ENCODE measurements at places on chromosomes 13 and 19. TPM values are rescaled to one million over a fixed set of nuclear protein-coding genes. Genes with fewer than 3 reads are reported as not detected.

The TLE2 gene
- 40.0 TPM for total RNA-seq

DNA sequence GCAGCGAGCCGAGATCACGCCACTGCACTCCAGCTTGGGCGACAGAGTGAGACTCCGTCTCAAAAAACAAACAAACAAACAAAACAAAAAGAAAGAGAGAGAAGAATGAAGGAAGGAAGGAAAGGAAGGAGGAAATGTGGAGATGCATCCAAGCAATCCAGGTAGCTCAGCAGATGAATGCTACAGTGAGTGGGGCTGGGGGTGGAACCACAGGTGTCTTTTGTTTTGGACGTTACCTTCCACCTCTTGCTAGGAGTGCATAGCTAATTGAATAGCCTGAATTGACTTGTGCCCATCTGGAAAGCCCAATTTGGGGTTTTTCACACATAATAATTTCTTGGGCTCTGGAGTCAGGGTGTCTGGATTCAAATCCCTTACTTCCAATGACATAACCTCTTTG is 66.0 kb upstream of the GTF3A start:
- no peak for DNase-seq

The TEAD2 gene
- 9.8 TPM for total RNA-seq

The PGLYRP1 gene
- total RNA-seq, result not detected

DNA sequence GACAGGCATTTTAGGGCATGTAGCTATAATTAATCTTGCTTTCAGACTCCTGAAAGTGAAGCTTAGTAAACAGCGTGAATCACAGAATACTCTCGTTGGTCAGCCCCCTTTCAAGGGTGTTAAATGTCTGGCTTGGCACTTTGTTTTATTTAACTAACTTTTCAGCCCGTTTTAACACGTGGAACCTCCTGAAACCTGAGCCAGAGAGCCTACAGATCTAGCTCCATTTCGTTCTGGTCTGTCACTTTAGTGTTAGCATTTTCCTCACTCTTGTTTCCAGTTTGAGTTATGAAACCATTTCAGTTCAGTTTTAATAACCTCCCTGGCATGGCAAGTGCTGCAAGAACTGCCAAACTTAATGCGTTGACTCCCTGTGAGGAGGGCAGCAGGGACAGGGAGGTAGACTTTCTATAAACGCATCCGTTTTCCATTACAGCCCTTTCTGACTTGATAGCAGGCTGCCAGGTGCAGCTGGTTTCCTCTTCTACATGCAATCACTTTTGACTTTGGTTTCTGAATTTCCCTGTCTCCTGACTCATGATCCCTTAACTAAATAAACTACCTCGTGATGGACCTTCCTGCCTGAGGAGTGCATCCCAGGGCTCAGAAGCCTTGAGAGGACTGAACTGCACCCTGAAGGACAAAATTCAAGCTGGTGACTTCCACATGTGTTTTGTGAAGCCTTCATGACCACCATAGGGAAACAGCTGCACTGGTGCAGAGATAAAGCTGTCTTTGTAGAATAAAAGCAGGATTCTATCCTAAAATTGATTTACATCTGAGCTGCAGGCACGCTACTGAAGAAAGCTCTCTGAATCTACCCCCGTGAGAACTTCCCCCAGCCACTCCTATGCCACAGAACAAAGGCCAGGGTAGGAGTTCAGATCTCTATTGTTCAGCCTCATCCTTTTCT is 192.6 kb downstream of the DLEU7 start:
- no peak for DNase-seq

GRCh38 chr19:35650581-35650980 is 2.5 kb downstream of the COX6B1 start:
- DNase-seq, result no peak

The SRRM5 gene
- 0.41 TPM for total RNA-seq

GRCh38 chr13:104798486-104798885 is 1732.3 kb upstream of the SLC10A2 start:
- no peak for DNase-seq

The AMH gene
- total RNA-seq, result 3.8 TPM

GRCh38 chr13:33353210-33353609 is 67.7 kb upstream of the STARD13 start:
- peak; percentile 41 for DNase-seq

DNA sequence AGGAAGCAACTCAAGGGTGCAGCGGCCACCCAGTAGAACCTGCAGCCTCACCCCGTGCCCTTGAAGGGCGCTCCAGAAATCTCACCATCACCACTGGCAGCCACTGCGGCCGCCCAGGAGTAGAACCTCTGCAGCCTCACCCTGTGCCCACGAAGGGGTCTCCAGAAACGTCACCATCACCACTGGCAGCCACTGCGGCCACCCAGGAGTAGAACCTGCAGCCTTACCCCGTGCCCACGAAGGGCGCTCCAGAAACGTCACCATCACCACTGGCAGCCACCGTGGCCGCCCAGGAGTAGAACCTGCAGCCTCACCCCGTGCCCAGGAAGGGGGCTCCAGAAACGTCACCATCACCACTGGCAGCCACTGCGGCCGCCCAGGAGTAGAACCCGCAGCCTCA is 336.0 kb downstream of the TEX29 start:
- no peak for DNase-seq

- DNase-seq, result no peak
Observed at GRCh38 chr19:47539747-47540311, 25.0 kb upstream of the NAPA start.

DNA sequence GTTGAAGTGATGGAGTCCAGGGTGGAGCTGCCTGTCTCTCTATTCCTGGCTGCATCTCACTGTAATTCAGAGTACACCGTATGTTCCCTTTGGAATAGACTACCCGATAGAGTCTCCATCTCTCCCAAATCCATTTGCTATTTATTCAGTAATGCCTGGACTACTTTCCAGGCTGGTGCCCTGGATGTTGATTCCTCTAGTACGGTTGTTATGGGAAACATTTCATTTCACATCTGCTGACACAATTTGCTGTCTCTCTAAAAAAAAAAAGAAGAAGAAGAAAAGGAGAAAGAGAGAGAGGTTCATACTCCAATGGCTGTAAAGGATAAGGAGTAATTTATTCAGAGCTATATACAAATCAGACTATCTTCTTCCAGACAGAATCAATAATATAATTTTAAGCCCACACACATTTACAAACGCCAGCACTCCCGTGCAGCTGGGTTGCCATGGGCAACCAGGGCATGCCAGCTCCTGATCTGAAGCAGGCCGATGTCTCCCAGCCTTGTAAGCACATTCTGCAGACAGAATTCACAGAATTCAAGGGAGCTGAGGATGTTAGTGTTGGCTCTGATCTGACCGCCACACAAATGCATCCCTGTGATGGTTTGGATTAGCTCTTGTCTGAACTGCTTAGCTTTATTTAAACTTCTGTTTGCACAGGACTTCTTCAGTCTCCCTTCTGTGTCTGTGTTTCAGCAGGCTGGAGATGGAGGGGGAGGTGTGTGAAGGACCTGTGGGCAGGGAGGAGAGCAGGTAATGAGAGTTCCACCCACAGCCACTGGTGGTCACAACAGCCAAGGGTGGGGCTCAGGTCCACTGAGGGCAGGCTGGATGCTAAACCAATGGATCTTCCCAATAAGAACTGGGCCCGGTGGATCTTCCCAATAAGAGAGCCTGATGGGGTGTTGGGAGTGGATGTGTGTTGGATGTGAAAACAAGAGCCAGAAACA is 66.0 kb downstream of the TEX26 start:
- DNase-seq, result no peak

- DNase-seq, result no peak
Observed at GRCh38 chr13:52125547-52125946, 3.3 kb downstream of the NEK5 start.

GRCh38 chr19:34057155-34057554 is 115.1 kb upstream of the LSM14A start:
- no peak for DNase-seq

The GPC6 gene
- total RNA-seq, result 2.7 TPM

- no peak for DNase-seq
Observed at GRCh38 chr19:33177417-33177979, 16.6 kb upstream of the LRP3 start.

The USHBP1 gene
- total RNA-seq, result 2.2 TPM

The SHISA7 gene
- not detected for total RNA-seq

DNA sequence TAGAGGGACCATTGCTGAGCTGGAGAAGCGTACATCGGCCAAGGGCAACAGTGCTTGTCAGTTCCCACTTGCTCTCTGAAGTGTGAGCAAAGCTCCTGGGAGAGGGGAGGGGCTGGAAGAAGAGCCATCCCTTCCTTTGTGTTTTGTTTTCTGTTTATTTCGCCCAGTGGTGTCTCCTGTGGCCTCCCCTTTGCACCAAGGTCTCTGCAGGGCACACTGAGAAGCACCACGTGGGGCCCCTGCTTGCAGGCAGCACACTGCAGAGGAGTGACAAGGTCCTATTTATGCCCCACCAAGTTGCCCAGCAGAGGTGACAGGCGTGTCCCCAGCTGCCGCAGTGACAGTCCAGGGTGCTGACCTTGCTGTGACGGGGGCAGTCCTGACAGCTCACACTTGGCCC is 24.0 kb downstream of the GRIN2D start:
- no peak for DNase-seq

The JAK3 gene
- total RNA-seq, result 5.4 TPM

The GMIP gene
- 18.1 TPM for total RNA-seq

DNA sequence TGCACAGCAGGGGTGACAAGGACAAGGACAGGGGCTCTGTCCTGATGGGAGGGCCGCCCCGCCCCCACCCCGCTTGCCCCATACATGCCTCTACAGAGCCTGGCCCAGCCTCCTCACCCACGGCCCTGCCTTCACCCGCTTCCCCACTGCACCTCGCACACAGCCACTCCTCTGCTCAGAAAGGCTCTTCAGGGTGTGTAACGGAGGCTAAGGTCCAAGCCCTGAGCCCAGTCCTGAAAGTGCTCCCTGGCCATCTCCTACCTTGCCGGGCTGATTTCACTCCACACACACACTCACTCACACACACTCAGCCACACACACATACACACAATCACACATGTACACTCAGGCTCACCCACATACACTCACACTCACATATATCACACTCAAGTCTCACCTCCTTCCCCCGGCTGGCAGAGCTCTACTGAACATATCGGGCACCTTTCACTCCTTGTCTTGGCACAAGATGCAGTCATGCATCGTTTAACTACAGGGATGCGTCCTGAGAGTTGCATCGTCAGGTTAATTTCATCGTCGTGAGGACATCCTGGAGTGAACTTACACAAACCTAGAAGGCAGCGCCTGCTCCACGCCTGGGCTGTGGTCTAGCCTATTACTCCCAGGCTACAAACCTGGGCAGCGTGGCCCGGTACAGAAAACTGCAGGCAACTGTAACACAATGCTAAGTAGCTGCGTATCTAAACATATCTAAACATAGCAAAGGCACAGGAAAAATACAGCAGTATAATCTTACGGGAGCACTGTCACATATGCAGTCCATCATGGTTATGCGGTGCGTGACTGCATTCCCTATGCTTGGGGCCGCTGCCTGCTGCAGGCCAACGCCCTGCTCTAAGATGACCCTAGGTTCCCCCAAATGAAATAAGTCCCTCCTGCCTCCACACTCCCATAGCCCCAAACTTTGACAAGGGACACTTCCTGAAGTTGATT is 13.1 kb downstream of the EPS15L1 start:
- DNase-seq, result no peak

DNA sequence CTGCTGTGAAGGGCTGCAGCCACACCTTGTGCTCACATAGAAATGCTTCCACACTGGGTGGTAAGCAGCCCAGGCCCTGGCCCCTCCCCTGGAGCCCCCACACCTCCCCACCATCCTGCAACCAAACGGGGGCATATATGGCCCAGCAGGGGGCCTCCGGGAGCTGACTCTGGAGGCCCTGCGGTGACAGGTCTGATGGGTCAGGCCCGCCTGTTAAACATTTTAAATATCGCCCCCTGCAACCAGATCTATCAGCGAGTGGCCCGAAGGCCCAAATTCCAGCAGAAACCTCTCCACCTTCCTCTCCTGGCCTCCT is 48.0 kb upstream of the KATNAL1 start:
- DNase-seq, result peak; percentile 41

GRCh38 chr13:32830336-32831031 is 185.7 kb upstream of the KL start:
- no peak for DNase-seq
